ENCODE measurements at places on chromosomes 5 and 9.

- no peak for DNase-seq
Measured at GRCh38 chr5:126139086-126139485, 284.1 kb upstream of the GRAMD2B start.

DNA sequence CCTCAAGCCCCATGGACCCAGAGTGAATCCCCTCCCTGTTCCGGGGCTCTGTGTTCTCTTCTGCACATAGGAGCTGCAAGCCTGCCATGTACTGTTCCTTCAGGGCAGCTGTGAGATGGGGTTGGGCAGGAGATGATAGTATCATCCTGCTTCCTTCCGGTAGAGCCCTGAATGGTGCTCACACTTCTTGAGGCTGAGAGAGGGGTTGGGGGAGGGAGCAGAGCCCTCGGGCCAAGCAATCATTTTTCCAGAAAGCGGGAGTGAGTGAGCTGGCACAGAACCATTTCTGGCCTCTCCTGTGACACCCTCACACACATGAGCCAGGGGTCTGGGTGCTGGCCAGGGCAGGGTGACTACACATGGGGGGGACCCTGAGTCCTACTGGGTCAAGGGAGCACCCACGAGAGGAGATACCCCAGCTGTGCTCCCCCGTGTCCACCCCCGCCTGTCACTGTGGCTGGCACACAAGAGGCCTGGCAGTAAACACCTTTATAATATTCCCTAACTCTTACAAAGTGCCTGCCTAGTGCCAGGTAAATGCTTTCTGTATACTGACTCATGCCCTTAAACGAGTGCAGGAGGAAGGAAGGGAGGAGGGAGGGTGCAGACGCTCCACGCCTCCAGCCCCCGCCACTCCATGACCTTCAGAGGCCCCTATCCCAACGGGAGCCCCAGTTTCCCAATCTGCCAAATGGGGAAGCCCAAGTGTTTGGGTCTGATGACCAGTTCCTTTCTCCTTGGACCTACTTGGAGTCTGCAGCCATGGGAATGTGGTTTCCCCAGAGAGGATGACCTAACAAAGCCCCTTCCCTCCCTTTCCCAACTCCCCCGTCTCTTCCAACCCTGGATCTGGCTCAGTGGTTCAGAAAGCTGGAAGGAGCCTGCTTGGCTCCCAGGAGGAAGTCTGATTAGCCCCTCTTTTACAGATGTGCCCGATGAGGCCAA, 15.5 kb downstream of the AKNA start:
- DNase-seq, result peak; percentile 63

DNA sequence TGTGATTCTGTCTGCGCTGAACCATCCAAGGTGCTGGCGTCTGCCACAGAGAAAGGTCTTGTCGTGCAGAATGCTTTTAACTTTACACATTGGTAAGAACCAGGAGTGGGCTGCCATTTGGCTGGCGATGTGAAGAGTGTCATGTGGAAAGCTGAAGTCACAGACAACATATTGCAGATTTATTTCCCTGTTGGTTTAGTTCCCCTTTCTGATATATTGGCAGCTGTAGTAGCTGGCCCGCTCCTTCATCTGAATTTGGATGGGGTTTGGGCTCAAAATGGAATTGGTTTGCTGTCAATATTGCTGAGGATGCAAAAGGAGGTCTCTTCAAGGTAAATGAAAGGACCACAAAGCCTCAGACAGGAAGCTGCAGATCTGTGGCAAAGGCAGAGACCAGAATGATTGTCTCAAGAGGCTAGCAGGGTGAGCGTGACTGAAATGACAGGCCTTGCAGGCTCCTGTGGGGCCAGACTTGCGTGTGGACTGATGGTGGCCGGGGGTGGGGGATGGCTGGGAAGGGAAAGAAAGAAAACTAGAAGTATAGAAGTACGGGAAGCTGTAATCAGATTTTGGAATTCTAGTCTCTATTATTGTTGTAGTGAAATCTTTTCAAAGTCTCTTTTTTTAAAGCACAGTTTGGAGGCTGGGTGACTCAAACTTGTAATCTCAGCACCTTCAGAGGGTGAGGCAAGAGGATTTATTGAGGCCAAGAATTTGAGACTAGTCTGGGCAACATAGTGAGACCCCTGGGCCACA, 25.1 kb upstream of the CD180 start:
- peak; percentile 41 for DNase-seq

DNA sequence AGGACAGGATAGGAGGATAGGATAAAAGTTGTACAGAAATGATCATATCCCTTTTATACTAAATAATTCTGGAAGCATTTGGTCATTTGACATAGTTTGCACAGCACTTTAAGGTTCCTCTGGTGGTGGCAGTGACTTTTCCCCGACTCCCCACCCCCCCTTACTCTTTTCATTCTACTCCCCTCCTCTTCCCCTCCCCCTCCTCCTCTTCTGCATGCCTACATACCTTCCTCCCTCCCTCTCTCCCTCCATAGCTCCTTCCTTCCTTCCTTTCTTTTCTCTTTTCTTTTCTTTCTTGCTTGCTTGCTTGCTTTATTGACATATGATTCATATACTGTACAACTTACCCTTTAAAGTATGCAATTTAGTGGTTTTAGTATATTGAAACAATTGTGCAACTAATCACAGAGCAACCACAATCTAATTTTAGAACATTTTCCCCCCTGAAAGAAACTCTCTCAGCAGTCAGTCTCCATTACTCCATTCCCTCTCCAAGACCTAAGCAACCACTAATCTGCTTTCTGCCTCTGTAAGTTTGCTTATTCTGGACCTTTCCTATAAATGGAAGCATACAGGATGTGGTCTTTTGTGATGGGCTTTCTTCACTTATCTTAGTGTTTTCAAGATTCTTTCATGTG, 159.0 kb downstream of the HACD4 start:
- no peak for DNase-seq

DNA sequence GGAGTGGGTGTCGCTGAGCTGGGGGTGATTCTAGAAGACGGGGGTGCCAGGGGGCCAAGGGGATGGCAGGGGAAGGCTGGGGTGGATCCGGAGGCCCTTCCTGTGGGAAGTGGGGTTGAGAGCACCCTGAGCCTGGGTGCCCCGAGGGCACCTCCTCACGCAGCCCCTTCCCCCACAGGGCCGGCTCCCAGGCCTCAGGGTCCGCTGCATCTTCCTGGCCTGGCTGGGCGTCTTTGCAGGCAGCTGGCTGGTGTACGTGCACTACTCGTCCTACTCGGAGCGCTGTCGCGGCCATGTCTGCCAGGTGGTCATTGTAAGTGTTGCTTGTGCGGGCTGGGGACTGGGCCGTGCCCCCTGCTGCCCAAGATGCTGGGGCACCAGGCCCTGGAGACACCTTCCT, 5.0 kb downstream of the DIPK1B start:
- no peak for DNase-seq

GRCh38 chr9:76619640-76620039, 144.6 kb upstream of the PCA3 start:
- DNase-seq, result no peak

- DNase-seq, result no peak
Measured at GRCh38 chr9:132049323-132049882, 30.3 kb downstream of the MED27 start.
